RWPE1 (cell line): ENCODE measurements at places on chromosomes 6 and 20.

GRCh38 chr6:108546079-108547049 is 14.4 kb upstream of the FOXO3 start:
- DNase-seq = no peak

GRCh38 chr20:4633780-4634179 is 87.9 kb upstream of the PRND start:
- DNase-seq = peak; percentile 51

- DNase-seq = no peak
These were observed 828.6 kb upstream of the CITED2 start for GRCh38 chr6:140202964-140203515.

DNA sequence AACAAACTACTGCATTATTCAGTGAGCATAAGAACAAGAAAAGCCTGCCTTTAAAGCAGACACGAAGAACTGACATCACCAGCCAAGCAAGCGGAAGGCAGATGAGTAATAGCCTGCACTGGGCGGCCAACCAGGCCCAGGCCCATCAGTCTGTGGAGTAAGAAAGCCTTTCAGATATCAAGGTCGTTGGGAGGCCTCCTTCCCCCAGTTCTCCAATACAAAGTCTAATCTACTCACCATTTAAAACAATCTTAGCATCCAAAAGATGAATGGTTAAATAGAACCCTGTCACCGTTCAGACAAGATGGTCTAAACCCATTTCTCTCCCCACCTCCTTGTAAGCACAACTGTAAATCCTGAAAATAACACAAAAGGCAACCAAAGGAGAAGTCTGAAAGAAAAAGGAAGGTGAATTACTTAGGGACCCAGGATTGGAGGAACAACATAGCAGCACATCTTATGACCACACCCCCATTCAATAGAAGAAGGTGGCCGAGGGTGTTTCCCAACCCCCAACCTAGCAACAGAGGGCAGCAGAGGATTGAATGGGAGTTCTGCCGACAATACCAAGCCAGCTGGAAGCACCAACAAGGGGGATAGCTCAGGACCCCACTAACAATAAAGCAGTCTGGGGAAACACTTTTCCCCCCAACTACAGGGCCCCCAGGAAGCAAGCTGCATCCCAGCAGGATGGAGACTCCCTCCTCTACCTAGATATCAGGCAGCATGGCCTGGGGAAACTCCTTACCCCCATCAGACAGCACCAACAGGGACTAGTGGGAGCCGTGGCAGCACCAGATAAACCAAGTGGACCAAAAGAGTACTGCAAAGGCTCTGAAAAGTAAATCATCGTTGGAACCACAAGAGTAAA is 67.9 kb downstream of the ZHX3 start:
- DNase-seq = peak; percentile 92

- DNase-seq = no peak
These were observed 11.7 kb upstream of the TCFL5 start for GRCh38 chr20:62873280-62873679.

GRCh38 chr6:767755-768512 is 75.0 kb upstream of the EXOC2 start:
- DNase-seq = no peak

GRCh38 chr20:62758226-62758912 is 37.9 kb upstream of the MRGBP start:
- DNase-seq = no peak
